ENCODE measurements at places on chromosomes 5 and 9.

- DNase-seq: no peak
Measured at GRCh38 chr9:35705372-35705771, 15.6 kb upstream of the TPM2 start.

DNA sequence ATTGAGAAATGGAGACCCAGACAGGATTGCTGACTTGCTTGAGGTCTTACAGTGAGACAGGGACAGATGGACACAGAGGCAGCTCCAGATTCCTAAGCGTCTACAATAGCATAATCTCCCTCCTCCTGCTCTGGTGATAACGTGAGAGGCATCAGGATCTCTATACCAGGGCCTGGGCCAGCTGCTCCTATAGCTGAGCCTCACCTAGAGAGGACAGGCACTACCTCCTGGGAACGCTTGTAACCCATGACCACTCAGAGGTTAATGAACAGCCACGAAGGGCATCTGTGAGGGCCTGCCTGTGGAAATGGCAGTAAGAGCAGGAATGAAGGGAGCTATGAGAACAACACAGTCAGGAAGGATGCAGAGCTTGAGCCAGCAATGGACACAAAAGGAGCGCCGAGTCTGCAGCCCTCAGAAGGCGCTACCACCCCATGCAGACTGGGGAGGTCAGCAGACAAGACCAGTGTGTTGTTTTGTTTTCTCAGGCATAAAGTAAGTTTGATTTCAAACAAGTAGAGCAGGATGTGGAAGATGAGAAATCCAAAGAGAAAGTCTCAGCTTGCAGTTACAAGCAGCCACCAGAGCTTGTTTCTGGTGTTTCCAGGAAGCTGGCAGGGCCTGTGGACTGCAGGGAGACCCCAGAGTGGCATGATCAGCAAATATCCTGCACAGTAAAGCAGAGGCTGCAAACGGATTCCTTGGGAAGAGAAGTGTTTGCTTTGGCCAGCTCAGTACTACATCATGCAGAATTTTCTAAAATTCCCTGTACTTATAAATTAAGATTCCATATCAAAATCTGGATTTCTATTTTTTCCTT is 17.4 kb downstream of the ANKS6 start:
- no peak for DNase-seq

GRCh38 chr9:93464395-93464794 is 11.0 kb upstream of the FAM120AOS start:
- DNase-seq: no peak

- no peak for DNase-seq
Measured at GRCh38 chr5:124707520-124707919, 38.9 kb downstream of the ZNF608 start.

DNA sequence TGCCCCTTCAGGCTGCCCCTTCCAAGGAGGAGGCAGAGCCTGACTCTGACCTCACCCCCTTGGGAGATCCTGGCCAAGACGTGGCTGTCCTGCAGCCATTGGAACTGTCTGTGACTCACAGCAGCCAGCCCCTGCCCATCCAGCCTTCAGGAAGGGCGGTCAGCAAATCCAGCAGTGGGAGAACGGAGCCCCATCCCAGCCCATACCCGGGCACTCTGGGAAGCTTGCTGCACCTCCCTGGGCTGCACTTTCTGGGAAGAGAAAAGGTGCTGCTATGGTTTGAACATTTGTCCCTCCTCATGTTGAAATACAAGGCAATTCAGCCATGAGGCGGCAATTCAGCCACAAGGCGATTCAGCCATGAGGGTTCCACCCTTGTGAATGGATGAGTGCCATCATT is 24.4 kb downstream of the CCDC187 start:
- no peak for DNase-seq

GRCh38 chr9:135663451-135663770 is 302 bp downstream of the LCN9 start:
- no peak for DNase-seq

GRCh38 chr5:179318221-179318955 is 26.9 kb downstream of the ADAMTS2 start:
- DNase-seq: no peak

DNA sequence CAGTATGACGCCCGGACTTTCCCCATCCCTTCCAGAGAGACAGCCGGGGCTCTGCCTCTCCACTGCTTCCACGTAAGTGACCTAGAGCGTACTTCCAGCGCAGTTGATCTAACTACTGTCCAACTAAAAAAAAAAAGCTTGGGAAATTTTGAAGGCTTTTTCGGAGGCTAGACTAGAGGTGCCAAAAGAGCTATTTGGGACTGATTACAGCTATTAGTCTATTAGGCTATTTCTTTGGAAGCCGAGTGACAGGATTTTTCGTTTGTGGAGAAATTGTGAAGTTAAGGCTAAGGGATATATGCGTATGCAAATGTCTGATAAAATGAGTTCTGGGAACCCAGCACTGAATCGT is 1.5 kb downstream of the CCNO start:
- no peak for DNase-seq

DNA sequence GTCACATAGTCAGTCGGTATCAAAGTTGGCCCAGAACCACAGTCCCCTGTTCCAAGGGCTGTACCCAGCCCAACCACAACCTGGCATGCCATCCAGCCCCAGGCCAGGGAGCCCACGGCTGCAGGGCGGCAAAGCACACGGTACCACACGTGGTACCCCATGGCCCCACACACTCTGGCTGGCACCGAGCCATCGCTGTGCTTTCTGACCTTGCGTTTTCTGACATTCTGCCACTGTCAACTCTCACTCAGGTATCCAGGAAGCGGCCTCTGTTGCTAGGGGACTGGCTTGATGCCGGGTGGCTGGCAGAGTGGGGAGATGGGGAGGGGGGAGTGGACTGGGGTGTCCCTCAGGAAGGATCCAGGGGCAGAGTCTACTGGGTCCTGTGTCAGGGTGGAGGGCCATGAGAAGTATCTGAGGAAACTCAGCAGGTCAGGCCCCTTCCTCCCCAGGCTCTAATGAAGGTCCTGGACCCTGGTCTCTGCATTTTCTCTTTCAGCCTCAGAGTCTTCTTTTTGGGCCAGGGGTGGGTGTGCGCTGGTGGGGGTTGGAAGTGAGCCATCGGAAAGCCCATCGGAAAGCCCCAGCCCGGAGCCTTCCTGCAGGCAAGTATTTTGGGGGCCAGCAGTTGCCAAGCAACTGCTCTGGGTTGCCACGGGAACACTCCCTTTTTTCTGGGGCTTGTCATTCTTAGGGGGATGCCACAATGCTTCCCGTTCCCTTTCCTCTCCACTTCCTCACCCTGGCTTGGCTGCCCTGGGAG is 21.0 kb upstream of the RALGDS start:
- no peak for DNase-seq

GRCh38 chr5:170573114-170573513 is 69.3 kb downstream of the KCNIP1 start:
- no peak for DNase-seq

DNA sequence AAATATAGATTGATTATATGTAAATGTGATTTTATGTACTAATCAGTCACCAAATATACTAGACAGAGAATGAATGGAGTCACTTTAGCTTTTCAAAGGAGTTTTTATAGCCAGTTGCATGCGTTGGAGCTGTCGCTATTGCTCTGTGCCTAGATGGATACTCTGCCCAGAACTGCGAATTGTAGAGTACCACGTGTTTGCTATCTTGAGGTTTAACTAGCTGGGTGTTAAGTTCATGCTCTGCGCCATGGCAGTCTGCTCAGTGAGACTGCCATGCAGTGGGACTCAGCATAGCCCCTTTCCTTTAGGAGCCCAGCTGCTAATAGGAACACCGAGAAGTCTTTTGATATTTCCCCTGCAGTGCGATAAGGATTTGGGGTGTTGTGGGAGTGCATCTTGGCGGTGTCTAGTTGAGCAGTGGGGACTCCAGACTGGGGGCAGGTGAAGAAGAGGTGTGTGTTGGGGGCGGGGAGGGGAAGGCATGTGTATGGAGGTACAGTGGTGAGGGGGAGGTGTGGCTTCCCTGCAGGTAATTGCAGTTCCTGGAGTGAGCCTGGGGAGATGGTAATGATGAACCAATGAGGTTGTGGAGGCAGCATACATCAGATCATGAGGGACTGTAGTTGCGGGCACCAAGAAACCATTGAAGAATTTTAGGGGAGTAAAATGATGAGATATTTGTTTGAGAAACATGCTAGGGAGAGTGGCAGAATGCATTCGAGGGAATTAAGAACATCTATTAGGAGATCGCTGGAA is 118.9 kb downstream of the TRIO start:
- DNase-seq: no peak

- no peak for DNase-seq
Measured at GRCh38 chr9:94911211-94911610, 184.7 kb downstream of the AOPEP start.

GRCh38 chr5:126888175-126888574 is 111.2 kb downstream of the LMNB1 start:
- DNase-seq: no peak

DNA sequence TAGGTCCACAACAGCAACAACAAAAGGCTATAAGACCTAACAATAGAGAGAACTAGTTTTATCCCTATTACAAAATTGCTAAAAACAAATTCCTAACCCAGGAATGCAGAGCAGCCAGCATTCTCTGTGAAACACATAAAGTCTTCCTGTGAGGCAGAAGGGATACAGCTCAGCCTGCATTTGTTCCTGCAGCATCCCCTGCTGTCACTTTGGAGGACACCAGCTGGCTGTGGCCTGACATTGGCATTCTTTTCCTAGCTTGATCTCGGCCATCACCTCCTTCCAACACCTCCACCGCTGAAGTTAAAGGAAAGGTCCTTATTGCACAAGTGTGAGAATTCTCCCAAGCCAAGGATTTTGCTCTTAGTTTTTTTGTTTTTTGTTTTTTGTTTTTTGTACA is 186.1 kb downstream of the SNCAIP start:
- no peak for DNase-seq

- DNase-seq: no peak
Measured at GRCh38 chr5:425714-426113, 17.3 kb upstream of the EXOC3 start.

- no peak for DNase-seq
Measured at GRCh38 chr5:141783005-141783946, 94.9 kb downstream of the PCDH1 start.

GRCh38 chr5:178235588-178235974 is 3.0 kb upstream of the PHYKPL start:
- no peak for DNase-seq

- DNase-seq: no peak
Measured at GRCh38 chr5:1998348-1998669, 115.6 kb upstream of the IRX4 start.

DNA sequence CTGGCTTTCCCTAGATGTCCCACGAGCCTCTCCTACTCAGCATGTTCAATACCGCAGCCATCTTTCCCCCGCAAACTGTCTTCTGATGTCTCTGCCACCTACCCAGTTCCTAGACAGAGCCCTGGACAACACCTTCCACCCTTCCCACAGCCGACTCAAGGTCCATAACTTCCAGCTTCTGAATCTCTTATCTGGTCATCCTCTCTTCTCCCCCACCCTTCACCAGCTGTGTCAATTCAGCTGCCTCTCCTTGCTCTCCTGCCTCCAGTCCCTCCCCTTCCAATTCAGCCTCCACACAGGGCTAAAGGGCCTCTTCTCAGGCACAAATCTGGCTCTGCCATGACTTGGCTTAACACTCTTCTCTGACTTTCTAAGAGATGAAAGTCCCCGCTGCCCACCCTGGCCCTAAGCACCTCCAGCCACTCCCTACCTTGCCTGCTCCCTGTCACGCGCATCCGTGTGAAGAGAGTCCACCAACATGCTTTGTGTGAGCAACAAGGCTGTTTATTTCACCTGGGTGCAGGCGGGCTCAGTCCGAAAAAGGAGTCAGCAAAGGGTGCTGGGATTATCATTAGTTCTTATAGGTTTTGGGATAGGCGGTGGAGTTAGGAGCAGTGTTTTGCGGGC is 25.2 kb downstream of the AQP7 start:
- DNase-seq: no peak

- no peak for DNase-seq
Measured at GRCh38 chr5:88724201-88724600, 158.8 kb downstream of the MEF2C start.

- DNase-seq: no peak
Measured at GRCh38 chr5:20476016-20476415, 488.0 kb upstream of the CDH18 start.

- no peak for DNase-seq
Measured at GRCh38 chr5:84425365-84425881, 40.7 kb upstream of the EDIL3 start.

DNA sequence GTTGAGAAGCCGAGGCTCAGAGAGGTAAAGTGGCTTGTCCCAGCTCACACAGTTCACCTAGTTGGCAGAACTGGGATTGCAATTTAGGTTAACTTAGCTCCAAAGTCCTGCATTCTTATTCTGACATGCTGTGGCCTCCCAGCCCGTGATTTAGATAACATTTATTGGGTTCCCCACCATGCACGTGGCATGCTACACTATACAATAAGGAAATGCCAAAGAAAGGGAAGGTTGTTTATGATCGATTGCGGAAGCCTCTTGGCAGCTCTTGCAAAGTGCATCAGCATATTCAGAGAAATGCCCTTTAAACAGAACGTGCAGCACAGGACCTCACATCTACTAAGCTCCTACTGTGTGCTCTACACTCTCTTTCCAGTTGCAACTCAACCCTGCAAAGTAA is 3.2 kb downstream of the NEURL1B start:
- DNase-seq: no peak

- no peak for DNase-seq
Measured at GRCh38 chr5:138243794-138244193, 30.6 kb downstream of the GFRA3 start.

DNA sequence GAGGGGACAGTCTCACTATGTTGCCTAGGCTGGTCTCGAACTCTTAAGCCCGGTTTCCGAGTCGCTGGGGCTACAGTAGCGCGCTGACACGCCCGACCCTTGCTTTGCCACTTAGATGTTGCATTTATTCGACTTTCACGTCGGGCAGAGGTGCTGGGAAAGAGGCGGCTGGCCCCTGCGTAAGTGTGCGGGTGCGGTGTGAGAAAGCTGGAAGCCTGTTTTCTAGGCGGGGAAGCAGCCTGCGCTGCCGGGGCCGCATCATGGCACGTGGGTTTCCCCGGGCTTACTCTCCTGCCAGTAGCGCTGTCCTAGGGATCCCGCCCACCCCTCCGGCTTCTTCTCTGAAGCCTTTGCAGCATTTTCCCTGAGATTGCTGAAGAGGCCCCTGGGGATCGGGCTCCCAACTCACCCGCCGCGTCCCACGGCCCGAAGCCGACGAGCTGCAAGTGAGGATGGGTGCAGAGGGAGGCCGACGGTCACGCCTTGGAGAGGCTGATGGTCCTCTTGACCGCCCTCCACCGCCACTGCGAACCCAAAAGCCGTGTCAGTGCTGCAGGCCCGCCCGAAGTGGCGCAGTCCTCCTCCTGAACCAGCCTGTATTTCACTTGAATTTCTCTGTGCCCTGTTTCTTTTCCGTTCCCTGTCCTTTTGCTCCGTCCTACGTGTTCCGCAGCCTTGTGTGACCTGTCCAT is 5.8 kb upstream of the TRIM41 start:
- DNase-seq: no peak
